NCI-H526 (cell line): ENCODE measurements at places on chromosomes 3 and 15.

DNA sequence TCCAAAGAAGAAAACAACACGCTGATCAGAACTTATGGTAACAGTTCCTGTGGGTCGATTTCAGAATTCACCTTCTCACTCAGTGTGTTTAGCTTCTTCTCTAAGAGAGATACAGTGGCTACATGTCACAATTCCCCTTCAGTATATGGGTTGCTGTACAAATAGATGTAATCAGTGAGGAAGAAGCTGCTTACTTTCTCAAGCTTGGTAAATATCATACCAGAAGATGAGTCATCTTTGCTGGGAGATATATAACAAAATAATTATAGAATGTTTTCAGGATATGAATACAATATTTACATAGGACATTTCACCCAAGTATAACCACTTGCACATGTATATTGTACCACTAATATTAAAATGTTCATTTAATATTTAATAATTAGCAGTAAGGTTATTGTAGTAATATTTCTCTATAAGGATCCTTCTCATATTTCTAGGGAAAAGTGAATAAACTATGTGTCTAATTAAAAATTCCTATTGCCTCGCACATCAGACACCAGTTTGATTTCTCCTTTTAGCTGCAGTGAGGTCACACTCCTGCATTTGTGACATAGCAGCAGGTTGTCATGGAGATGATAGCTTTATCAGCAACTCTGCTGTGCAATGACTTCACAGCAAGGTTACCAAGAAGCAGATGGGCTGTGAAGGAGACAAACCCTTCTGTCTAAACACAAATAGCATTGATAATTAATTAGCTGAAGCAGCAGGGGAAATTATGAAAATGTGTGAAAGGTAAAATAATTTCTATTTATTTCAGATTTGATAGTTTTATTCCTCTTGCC lies 211.4 kb downstream of the TUSC7 start:
- no peak for DNase-seq

- no peak for DNase-seq
These were observed 44.2 kb upstream of the GATA2 start for GRCh38 chr3:128537091-128537703.

DNA sequence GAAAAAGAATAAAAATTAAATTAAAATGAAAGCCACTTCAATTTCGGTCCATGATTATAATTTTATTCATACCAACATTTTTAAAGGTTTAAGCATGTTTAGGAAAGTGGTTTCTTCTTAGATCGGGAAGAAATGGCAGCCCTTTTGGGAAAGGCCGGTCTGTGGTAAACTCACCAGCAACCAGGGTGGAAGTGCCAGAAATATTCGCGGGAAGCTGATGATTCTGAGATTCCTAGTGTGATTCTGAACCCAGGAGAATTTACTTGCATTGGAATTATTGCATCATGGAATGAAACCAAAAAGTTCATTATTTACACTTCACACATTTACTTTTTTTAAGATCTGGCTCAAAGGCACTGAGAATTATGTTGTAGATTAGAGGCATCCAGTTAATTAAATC lies 97.2 kb upstream of the CCNL1 start:
- DNase-seq = no peak

DNA sequence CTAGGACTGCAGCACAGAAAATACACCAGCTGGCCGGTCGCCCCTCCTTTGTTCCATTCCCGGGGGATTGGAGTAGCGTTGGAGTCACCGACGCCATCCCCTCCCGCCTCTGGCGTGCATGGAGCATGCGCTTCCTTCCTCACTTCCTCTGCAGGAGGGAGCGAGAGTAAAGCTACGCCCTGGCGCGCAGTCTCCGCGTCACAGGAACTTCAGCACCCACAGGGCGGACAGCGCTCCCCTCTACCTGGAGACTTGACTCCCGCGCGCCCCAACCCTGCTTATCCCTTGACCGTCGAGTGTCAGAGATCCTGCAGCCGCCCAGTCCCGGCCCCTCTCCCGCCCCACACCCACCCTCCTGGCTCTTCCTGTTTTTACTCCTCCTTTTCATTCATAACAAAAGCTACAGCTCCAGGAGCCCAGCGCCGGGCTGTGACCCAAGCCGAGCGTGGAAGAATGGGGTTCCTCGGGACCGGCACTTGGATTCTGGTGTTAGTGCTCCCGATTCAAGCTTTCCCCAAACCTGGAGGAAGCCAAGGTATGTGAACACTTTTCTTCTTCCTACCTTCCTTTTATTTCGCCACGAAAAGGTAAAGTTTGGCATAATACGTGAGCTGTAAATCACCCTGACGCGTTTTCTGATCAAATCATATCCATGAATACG lies at the start of gene SCG3:
SCG3 (plus strand) TSS at position 201 of the 661 bp plus-strand sequence; CDS start at position 454, 253 bp downstream.
- no peak for DNase-seq

GRCh38 chr15:41502795-41503668 lies 9.4 kb downstream of the ITPKA start:
- DNase-seq = no peak

DNA sequence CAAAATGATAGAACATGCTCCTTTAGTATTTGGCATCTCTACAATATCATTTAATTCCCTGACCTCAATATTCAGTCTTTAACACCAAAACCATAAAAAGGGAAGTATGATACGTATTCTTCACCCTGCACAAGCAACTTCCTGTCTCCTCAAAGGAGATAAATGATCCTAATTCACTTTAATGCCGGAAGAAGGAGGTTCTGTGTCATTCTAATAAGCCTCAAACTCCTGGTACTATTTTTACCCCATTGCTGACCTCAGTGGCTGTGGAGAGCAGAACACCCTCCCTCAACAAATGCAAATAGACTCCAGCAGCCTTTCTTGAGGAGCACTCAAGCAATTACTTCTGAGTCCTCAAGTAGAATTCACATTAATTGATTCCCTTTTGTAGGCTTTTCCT lies 173.3 kb downstream of the TMEM108 start:
- no peak for DNase-seq

- DNase-seq = no peak
These were observed 2.9 kb downstream of the USP50 start for GRCh38 chr15:50543556-50543955.

DNA sequence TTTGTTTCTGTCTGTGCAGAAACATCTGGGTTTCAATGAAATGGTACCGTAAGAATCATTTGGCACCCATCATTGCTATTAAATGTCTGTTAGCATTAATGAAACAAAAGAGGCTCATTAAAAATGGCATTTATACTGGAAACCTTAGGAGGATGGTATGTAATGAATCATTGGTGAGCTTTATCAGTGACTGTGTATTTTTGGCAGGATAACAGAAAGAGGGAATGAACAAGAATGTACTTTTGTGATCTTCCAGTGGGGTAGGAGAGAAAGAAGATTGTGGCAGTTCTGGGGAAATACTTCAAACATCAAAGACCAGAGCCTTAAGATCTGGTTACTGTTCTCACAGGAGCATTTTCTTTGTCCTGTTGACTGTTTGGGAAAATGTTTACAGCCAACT lies 4.7 kb upstream of the DCBLD2 start:
- no peak for DNase-seq

GRCh38 chr3:55147856-55148720 lies 220.2 kb upstream of the LRTM1 start:
- no peak for DNase-seq

- DNase-seq = no peak
These were observed 21.1 kb upstream of the IP6K2 start for GRCh38 chr3:48738144-48738536.

- peak; percentile 9 for DNase-seq
These were observed 23.1 kb downstream of the AADAC start for GRCh38 chr3:151837057-151837456.

DNA sequence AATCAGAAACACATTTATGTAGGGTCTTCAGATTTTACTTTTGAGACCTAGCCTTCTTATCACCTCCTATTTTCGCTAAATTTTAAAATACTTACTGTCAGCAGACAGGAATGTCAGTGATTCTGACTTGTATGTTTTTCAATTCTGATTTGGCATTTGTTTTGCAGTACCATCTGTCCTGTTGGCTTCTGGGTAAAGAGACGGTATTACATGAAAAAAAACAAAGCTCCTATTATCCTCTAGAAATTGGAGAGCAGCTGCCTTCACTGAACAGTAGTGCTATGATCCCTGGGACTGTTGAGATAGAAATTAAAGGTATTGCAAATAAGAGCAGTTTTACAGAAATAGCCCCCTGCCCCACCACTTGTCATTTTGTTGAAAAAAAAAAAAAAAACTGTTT lies 8.4 kb downstream of the ARMC8 start:
- peak; percentile 46 for DNase-seq

- no peak for DNase-seq
These were observed 20.0 kb downstream of the ATRIP start for GRCh38 chr3:48466386-48467109.

GRCh38 chr3:107956991-107957900 lies 133.6 kb downstream of the CD47 start:
- no peak for DNase-seq

DNA sequence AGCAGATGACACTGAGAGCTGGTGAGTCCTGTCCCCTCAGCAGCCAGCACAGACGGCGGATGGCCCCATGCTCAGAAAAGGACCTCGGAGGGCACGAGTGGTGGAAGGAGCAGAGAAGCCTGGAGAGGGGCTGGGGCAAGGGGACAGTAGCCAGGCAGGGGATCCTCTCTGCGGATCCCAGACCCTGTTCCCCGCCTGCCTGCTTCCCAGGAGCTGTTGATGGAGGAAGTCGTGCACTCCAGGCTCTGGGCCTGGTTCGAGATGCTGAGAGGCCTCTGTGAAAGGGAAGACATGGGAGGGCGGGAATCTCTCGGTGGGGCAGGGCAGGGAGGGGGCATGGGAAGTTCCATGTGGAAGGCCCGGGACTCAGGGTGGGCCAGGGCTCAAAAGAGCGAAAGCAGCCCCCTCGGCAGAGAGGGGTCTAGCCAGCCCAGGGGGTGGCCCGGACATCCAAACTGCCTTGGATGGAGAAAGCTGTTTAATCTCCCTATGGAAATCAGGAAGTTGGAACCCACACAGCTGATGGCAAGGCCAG lies 47.9 kb upstream of the MAGEF1 start:
- DNase-seq = no peak

DNA sequence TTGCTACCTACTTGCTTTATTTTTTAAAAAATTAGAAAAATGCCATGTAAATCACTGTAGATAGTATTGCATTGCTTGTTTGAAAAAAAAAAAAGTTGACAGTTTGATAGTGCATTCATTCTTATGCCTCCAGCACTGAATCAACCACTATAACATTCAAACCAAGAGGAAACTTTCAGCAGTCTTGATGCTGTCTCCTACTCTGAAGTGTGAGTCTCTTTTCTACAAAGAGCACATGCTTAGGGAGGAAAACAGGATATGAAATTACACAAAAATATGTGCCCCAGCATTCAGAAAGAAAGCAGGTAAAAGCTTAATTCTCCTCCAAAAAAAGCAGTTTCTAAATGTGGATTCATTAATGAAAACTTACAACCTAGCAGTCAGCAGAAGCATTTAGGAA lies 78.3 kb downstream of the ZBTB20 start:
- no peak for DNase-seq

- DNase-seq = no peak
These were observed 446.8 kb downstream of the CHL1 start for GRCh38 chr3:643376-643775.

GRCh38 chr15:95549168-95549738 lies 781.2 kb upstream of the NR2F2 start:
- DNase-seq = no peak

- DNase-seq = peak; percentile 50
These were observed 4.6 kb upstream of the P2RY14 start for GRCh38 chr3:151282921-151283320.

DNA sequence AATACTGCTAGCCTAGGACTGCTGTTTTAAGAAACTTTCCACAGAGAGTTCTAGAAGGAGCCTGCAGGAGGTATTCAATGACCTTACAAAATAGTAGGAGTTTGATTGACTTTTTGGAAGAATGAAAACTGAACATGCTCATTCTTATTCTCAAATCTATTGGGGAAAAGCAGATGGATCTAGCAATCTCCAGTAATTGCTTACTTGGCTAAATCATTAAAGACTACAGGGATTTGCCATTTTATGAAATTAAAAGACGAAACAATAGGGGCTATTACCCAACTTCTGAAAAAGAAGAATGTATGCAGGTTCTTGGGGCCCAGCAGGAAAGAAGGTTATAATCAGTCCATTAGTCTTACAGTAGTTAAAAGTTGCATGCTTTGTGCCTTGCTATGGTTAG lies 29.9 kb upstream of the PEX5L start:
- DNase-seq = no peak

DNA sequence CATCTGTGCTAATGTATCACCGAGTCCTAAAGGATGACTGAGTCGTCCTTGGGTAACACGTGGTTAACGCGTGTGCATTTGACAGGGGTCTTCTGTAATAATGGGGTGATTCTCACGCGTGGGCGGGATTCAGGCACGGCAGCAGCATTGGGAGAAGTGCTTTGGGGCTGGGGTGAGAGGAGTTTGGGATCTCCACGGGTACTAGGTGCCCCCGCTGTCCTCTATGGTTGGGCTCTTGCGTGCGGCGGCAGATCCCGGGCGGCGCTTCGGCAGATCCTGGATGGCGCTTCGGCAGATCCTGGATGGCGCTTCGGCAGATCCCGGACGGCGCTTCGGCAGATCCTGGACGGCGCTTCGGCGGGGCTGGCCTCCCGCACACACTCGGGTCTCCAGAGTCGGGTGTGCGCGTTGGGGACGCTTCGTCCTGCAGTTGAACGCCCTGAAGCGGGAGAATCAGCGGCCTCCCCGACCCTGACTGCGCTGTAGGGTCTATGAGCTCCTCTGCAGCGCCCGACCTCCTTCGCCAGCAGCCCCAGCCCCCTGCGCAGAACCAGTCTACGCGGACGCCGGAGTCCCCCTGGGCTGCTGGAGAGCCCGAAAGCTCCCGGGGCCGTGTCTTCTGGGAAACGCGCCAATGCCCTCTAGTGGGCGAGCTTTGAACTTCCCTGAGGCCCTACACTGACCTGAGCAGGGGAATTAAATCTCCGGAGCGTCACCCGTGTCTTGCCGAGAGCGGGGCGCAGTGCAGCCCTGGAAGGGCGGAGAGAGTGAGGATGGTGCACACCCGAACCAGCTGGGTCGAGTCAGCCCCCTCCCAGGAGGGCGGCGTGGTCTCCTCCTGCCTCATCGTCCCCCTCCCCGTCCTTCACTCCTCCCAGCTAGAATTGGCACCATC lies 48.1 kb upstream of the EPHB3 start:
- peak; percentile 94 for DNase-seq

- no peak for DNase-seq
These were observed 403.0 kb downstream of the FOXP1 start for GRCh38 chr3:71180524-71180923.

DNA sequence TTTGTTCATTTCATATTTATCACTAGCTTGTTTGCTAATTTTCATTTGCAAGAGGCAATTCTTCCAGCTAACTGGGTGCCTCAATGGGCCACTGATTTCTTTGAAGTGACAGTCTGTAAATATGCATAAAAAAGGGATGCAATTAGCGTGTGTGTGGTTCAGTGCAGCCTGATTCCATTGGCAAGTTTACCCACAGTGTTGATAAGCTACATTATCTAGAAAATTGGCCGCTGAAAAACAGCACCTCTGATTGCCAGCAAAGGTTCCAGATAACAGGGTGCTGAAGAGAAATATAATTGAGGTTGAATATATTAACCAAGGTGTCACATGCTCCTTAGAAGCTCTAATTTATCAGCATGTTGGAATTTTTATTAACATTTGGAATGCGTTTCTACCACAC lies 76.9 kb downstream of the SAMMSON start:
- DNase-seq = no peak
